ENCODE measurements at places on chromosomes 13 and 19.

- peak; percentile 74 for ATAC-seq
Observed at GRCh38 chr19:36245210-36246005, 30.5 kb downstream of the ZNF146 start.

- no peak for ATAC-seq
Observed at GRCh38 chr19:12137221-12137940, 2.8 kb downstream of the ZNF20 start.

- no peak for ATAC-seq
Observed at GRCh38 chr13:57992416-57992815, 360.9 kb downstream of the PCDH17 start.

DNA sequence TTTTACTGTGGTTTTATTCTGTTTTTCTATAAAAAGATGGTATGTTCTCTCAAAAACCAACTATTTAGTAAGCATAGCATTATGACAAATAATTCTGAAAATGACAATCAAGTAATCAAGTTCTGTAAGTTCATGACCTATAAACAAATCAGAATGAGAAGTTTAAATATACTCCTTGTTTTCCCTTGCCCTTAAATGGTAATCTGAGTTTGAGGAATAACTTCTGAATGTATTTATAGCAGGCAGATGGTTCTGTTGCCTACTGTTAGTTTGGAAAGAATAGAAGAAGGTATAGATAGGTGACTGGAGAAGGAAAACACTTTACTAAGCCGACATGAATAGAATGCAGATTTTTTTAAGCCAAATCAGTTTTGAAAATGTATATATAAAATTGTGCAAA lies 63.9 kb downstream of the POSTN start:
- no peak for ATAC-seq

DNA sequence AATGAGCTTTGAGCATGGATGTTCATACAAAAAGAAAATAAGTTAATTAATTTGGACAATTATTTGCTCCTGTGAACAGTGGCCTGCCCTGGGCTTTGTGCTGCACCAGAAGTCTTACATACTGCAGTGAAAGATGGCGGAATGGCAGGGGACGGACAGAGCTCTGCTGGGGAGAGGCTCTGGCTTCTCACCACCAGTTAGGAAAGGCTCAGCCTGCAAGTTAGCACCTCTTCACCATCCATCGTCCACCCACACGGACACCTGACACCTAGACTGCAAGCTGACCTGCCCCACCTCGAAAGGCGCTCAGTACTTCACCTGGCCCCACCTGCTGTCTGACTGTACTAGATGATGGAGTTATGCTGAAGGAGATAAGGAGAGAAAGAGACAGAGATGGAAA lies 203.9 kb upstream of the IRS2 start:
- ATAC-seq: no peak

DNA sequence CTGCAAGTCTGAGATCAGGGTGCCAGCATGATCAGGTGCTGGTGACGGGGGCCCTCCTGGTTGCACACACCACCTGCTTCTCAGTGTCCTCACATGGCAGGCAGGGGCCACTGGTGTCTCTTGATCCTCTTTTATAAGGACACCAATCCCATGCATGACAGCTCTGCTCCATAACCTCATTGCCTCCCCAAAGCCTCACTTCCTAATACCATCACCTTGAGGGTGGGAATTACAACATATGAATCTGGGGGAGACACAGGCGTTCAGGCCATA lies 15.0 kb upstream of the MIER2 start:
- no peak for ATAC-seq

DNA sequence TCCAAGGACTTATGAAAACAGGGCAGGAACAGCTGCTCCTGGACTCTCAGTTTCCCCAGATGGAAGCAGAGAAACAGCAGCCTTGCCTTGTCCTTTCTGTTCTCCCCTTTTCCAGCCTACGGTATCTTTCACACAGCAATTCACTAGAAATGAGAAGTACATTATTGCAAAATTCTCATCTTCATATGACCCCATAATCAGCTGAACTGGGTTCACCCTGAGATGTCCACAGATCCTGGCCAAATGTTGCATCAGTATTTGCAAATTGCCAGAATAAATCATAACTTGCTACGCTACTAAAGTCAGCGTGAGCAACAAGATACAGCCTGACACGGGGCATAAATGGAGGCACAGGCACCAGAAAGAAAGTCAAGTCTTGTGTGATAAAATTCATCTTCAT lies 16.1 kb downstream of the VSTM1 start:
- no peak for ATAC-seq

DNA sequence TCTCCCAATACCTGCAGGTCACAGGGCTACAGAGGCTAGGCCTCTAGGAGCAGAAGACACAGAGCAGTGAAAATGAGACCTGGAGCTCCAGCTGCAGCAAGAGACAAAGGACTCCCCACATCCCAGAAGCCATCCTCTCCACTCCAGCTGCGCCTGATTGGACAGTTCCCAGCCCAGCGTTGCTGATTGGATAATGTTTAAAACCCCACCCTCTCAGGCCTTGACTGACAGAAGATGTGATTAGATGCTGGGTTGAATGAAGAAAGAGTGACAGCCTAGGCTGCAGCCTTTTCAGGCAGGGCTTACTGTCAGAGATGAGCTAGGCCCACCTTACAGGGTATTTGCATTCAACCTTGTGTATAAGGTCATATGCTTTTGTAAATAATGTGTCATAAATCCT lies 59.4 kb downstream of the ZNF708 start:
- no peak for ATAC-seq

DNA sequence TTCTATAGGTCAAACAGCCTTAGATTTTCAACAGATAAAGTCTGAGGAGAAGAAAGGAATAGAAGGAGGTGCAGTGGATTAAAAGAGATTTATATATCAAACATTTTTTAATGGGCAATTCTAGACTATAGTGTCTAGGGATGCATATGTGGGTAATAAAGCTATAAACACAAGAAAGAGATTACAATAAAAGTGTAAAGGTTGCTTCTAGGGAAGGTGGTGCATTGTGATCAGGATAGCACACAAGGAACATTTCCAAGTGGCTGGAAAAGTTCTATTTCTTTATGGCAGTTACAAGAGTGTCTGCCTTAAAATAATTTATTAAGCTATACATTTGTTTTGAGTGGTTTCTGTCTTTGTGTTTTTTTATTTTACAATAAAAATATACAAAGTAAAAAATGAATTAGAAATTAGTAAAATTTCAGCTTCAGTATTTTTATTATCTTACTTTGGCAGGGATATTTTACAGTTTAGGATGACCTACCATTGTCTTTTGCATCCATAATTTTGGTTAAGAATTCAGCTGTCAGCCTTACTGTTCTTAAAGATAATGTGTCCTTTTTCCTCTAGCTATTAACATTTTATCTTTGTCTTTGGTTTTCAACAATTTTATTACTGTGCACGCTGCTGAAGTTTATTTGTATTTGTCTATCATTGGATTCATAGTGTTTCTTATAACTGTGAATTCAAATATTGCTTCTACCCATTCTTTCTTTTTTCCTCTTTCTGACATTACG lies 221.8 kb downstream of the LACC1 start:
- ATAC-seq: no peak

DNA sequence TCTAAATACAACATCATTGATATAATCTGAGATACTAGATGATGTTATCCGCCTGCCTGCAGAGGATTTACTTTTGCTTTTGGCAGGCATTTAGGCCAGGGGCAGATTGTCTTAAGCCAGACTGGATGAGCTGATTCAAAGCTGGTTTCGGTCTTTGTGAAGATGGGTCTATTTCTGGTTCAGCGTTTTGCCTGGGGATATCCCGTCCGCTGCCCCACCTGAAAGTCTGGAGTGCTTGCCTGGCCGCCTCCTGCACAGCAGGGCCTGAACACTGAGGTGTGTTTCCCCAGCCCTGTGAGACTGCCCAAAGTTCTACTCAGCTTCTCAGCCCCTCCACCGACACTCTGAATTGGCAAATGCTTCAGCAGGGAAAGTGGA lies 149.7 kb downstream of the KATNAL1 start:
- ATAC-seq: no peak

DNA sequence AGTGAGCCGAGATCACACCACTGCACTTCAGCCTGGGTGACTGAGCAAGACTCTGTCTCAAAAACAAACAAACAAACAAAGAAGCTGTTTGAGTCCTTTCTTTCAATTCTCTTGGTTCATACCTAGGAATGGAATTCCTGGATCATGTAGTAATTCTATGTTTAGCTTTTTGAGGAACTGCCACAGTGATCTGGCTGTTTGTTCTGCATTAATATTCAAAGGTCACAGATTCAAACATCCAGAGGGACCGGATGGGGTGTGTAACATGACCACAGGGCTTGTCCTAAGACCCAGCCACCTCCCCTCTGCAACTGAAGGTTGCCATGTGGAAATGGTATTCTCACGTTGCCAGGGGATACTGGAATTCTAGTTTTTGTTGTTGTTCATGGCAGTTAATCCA lies 10.2 kb downstream of the COLGALT1 start:
- ATAC-seq: no peak

- ATAC-seq: peak; percentile 88
Observed at GRCh38 chr13:112722433-112723263, 32.8 kb downstream of the ATP11A start.

DNA sequence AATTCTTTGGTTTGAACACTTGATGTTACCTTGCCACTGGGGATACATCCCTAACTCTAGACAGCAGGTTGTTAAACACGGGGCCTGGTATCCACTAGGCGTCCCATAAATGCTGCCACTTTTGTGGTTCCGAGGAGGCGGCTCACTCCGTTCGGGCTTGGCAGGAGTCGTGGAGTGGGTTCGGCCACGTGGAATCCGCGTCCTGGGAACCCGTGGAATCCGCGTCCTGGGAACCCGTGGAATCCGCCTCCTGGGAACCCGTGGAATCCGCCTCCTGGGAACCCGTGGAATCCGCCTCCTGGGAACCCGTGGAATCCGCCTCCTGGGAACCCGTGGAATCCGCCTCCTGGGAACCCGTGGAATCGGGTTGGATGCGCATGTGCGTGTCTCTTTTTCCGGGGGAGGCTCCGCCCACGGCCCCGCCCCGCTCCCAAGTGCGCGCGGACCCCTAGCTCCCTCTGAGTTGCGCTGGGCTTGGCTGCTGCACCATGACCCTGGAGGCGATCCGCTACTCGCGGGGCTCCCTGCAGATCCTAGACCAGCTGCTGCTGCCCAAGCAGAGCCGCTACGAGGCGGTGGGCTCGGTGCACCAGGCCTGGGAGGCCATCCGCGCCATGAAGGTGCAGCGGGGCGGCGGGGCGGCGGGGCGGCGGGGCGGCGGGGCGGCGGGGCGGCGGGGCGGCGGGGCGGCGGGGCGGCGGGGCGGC lies at the start of gene MRI1:
MRI1 (plus strand) TSS at position 422 of the 707 bp plus-strand sequence; CDS start at position 489, 67 bp downstream.
- ATAC-seq: peak; percentile 86

DNA sequence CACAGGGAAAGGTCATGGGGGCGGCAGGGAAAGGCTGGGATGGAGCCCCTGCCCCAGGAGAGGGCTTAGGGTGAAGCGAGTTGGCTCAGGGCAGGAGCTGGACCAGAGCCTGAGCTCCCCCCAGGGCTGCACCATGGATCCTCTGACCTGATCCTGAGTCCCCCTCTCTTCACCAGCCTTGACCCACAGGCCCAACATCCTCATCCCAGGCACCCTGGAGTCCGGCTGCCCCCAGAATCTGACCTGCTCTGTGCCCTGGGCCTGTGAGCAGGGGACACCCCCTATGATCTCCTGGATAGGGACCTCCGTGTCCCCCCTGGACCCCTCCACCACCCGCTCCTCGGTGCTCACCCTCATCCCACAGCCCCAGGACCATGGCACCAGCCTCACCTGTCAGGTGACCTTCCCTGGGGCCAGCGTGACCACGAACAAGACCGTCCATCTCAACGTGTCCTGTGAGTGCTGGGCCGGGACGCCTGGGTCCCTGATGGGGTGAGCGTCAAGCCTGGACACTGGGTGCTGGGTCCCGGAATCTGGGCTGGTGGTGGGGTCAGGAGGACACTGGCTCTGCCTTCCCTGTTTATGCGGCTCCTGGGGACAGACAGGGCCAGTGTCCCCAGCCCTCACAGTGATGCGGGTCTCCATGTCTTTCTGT lies 842 bp downstream of the SIGLEC9 start:
- no peak for ATAC-seq

GRCh38 chr13:84032116-84032515 lies 149.8 kb upstream of the SLITRK1 start:
- no peak for ATAC-seq

- ATAC-seq: no peak
Observed at GRCh38 chr13:39263531-39263930, 225.3 kb downstream of the NHLRC3 start.

DNA sequence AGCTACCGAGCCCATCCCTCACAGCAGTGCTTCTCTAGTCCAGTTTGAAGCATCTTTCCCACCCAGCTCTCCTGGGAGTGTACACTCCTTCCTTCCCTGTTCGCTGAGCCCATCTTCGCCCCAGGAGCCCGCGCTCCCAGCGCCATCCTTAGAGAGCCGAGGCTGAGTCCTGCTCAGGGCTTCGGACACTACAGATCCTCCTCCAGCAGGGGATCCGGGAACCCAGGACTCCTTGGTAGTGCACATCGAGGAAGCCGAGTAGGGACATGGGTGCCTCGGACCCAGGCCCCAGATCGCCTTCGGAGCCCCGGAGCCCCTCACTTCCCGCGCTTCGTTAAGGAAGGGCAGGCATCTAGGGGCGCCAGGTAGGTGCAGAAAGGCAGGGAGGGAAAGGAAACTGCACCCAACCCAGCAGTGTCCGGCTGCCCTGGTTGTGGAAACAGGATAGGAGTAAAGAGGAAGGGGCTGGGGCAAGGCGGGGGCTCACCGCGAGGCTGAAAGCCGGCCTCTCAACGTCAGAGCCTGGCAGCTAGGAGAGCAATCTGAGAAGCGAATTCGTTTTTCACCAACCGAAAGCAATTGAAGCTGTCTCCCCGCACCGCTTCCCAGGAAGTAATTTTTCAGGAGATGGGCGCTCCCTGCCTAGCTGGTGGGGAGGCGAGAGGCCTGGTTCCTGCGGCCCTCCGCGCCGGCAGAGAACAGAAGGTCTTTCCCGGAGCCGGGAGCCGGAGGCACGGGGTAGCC lies 1.0 kb downstream of the PDX1 start:
- peak; percentile 69 for ATAC-seq

GRCh38 chr19:12163826-12164225 lies 930 bp downstream of the ZNF136 start:
- ATAC-seq: peak; percentile 7

- no peak for ATAC-seq
Observed at GRCh38 chr19:34767951-34768350, 5.1 kb downstream of the ZNF599 start.

DNA sequence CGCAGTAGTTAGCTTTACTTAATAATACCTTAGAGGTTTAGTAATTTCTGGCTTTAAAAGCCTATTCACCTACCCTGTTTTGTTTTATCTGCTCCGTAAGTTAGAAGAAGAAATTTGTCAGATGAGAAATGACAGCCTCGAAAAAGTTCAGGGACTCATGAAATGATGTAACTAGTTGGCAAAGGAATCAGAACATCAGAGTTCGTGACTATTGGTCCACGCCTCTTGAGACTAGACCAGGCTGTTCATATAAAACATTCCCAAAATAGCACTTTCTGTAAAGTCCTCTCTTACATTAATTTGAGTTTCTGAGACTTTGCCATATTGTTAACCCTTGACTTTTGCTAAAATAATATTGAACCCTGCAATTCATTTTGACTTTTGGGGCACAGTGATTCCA lies 92.0 kb downstream of the HS6ST3 start:
- no peak for ATAC-seq

- no peak for ATAC-seq
Observed at GRCh38 chr19:1954532-1954933, 13.6 kb downstream of the CSNK1G2 start.
